ENCODE measurements at places on chromosomes 16 and 17.
A peak's percentile ranks its signal among the peaks of the same experiment; 100 is the strongest.

GRCh38 chr17:75138519-75138918 lies 7.0 kb upstream of the NT5C start:
- no peak for DNase-seq

DNA sequence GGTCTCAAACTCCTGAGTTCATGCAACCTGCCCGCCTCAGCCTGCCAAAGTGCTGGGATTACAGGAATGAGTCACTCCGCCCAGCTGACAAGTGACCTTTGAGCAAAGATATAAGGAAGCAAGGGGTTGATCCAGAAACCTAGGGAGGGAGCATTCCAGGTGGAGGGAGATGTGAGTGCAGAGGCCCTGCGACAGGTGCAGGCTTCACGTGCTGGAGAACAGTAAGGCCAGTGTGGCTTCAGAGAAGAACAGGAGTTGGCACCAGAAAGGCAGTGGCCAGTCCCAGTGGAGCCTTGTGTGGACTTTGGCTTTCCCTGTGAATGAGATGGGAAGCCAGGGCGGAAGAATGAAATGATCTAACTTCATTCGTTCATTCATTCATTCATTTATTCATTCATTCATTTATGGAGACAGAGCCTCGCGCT lies 73.6 kb upstream of the HAS3 start:
- DNase-seq, result no peak

GRCh38 chr17:29212094-29212631 lies 32.0 kb upstream of the MYO18A start:
- no peak for DNase-seq

- DNase-seq, result peak; percentile 89
Observed at GRCh38 chr17:61314368-61315078, 85.1 kb upstream of the TBX2 start.

DNA sequence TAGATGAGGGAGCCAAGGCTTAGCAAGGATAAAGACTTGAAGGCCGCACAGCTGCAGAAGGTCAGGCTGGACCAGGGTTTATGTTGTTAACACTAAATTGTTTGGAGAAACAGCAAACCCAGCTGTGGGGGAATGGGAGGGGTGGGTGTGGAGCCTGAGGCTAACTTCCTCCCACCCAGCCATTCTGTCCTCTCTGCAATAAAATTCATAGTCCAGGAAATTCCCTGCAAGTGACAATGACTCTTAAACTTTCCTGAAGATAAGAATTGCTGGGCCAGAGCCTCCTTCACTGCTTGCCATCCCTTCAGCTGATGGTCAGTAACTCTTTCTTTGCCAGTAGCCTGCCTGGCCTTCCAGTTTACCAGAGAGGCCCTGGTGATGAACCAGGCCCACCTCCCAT lies 19.4 kb upstream of the ATP5MC1 start:
- peak; percentile 28 for DNase-seq

GRCh38 chr17:21358682-21359482 lies 17.3 kb upstream of the KCNJ12 start:
- no peak for DNase-seq

DNA sequence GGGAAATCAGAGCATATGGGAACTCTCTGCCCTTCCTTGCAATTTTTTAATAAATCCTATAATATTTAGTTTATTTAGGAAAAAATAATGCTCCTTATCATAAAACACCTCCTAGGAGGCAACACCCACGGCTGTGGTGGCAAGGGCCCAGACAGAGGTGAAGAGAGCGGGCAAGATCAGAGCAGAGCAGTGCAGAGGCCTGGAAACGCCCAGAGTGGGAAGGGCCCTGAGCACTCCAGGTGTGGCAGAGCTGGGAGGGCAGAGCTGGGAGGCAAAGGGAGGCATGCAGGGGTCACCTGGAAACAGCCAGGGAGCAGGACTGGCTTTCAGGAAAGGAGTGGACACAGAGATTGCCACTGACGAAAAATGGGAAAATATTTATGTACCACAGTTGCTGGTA lies 17.3 kb downstream of the FBXO31 start:
- no peak for DNase-seq

DNA sequence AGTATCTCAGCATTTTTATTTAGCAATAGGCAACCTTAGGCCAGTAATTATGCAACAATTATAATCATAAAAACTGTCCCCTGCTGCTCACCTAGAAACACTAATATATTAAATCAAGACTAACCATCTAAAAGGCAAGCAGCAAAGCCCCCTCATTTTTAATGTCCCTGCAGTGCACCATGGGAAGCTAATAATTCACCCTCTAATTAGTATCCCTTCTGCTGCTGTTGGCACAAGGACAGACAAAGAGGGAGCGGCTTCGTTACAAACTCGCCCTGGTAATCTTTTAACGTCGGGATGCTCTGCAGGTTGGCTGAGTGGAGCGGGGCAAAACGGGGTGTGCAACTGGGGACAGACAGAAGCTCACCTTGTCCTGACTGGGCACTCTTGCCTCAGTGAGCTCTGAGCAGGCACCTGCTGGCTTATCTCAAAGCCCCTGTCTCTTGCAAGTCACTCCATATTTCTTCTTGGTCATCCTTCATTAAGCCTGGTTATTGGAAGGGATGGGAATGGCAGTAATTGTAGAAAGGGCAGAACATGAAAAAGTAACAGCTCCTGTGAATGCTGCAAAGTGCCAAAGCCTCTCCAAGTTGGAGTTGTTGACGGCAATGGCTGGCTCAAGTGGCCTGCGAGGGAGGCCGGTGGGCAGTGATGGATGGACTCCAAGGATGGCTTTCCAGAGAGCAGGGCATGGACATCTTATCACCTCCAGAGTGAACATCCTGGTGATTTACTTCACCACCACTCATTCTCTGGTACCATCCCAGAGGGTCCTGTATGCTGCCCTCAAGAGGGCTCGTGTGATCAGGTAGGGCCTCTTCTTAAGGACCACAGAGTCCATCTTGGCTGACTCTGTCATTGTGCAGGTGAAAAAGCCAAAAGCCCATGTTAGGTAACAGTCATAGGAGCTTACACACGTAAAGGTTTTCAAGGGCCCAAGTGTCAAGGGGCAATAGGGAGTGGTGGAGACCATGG lies 219.6 kb upstream of the N4BP1 start:
- no peak for DNase-seq

GRCh38 chr16:1293921-1294656 lies 15.3 kb upstream of the UBE2I start:
- DNase-seq, result no peak

GRCh38 chr16:81650982-81651562 lies 128.0 kb upstream of the PLCG2 start:
- peak; percentile 97 for DNase-seq

DNA sequence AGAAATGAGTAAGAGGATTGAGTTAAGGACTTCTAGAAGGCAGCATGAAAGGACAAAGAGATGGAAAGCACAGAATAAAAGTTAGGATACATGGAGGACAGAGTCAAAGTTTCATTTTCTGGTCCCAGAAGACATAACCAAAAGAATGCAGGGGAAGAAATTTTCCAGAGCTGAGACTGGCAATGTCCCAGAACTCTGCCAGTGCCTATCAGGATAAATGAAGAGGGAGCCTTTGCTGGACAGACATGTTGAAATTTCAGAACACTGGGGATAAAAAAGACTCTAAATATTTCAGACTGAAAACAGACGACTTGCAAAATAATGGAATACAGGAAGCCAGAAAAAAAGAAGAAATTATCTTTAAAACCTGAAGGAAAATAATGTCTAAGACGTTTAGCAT lies 55.7 kb downstream of the NT5M start:
- no peak for DNase-seq

DNA sequence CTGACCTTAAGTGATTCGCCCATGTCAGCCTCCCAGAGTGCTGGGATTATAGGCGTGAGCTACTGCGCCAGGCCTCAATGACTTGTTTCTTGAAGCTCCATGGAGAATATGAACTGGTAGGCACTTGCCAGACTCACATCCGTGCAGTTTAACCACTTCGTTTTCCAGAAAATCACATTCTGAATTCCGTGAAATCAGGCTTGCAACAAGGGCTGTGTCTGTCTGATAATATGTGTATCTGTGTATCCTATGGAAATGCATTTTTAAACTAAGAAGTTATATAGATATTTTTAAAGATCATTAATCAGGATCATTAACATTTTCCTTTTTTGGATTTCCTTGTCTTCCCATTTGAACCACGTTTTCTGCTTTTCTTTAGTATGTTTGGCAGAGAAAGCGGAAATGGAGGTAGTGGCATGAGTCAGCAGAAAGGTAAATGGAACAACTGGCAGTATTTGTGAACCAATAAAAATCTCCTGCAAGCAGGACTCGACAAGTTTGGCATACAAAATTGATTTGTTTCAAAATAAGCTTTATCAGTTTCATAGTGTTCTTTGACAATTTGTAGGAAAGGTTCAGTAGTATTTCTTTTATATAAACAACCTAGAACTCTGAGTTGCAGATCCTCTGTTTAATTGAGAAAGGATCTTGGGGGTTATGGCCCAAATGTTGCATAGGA lies 33.0 kb downstream of the USP10 start:
- no peak for DNase-seq

- no peak for DNase-seq
Observed at GRCh38 chr16:1193143-1193824, 31.8 kb downstream of the TPSG1 start.

GRCh38 chr16:63717806-63718205 lies 1404.1 kb downstream of the CDH11 start:
- no peak for DNase-seq

- no peak for DNase-seq
Observed at GRCh38 chr16:57950382-57950781, 20.5 kb downstream of the CNGB1 start.
